ENCODE measurements at places on chromosomes 4 and X. TPM values are rescaled to one million over a fixed set of nuclear protein-coding genes. Genes with fewer than 3 reads are reported as not detected.

DNA sequence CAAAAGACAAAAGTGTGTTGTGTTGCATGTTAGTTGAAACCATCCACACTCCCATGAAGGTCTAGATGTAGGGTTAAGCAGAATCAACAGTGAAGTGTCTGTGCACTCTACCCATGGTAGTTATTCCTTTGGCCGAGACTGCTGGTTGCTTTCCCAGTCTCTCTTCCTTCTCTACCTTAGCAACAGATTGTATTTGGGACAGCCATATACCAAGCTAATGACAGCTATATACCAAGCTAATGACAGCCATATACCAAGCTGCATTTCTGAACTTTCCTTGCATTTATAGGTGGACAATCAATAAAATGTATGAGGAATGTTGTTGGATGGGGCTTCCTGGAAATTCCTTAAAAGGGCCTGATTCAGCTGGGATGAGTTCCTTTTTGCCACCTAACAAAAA is 80.5 kb upstream of the ENPEP start:
- no peak for DNase-seq

DNA sequence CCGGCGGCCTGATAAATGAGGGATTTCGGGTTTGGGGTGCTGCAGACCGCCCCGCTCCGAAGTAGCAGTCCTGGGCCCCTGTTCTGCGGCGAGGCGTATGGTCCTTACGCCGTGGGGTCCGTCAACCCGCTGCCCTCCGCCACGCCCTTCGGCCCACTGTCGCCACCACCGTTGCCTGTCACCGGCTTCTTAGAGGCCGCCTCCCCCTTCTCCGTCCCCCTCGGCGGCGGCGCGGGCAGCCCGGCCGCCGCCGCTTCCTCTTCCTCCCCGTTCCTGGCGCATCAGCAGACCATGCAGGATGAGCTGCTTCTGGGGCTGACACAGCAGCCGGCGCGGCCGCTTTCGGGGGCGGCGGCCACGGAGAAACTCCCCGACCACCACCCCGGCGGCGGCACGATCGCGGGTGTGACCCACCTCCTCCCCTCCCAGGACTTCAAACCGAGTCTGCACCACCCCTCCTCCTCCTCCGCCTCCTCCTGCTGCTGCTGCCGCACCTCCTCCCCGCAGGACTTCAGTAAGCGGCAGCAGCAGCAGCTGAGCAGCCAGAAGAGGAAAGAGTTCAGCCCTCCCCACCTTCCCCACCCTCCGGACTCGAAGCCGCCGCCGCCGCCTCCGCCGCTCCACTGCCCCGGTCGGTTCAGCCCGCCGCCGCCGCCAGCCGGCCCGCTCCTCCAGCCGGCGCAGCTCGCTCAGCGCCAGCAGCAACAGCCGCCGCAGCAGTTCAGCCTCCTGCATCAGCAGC is 549 bp downstream of the CPEB2 start:
- peak; percentile 72 for DNase-seq

- peak; percentile 46 for DNase-seq
Measured at GRCh38 chr4:121900132-121900983, 30.1 kb upstream of the BBS7 start.

- no peak for DNase-seq
Measured at GRCh38 chr4:143531380-143531779, 17.9 kb downstream of the SMARCA5 start.

- DNase-seq: no peak
Measured at GRCh38 chrX:94676285-94676684, 1002.3 kb downstream of the FAM133A start.

GRCh38 chr4:73727685-73728084 is 12.7 kb upstream of the CXCL8 start:
- DNase-seq: no peak

- DNase-seq: no peak
Measured at GRCh38 chr4:176443117-176443516, 123.4 kb downstream of the SPCS3 start.

GRCh38 chr4:6087669-6088341 is 69.6 kb upstream of the C4orf50 start:
- no peak for DNase-seq

- DNase-seq: no peak
Measured at GRCh38 chr4:169907705-169908104, 118.5 kb downstream of the MFAP3L start.

DNA sequence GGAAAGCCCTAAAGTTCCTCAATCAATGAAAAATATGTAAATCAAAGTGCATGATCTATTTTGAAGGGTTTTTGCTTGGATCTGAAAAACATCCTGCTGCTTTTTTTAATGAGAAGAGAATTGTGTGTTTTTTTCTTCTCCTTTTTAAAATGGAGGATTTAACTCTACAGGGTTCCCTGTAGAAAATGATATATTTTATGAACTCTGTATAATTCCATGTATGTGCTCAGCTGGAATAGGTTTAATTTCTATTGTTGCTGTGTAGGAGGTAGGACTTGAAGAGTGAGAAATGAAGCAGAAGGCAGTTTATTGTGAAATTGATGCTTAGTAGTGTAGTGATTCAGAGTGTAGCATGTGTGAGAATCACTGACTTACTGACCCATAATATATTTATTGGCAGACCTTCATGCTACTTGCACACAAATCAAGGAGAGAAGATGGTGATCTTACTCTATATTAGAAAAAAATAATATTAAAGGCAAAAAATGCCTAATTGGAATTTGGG is 286.8 kb upstream of the FSTL5 start:
- no peak for DNase-seq

DNA sequence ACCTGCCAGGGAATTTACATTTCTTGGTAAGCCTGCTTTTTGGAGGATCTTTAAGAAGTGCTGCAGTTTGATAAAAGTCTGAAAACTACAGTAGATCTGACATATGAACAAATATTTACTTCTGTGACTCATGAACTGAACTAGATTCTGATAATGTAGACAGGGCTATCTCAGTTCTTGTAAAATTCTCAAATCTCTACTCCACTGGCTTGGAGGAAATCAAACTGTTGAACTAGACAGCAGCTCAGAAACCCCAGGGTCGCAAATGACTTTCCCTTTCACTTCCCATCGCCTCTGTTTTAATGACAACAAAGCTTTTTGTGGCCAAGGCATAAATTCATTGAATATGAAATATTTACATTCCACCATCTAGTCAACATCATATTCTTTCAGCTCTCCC is 15.4 kb upstream of the OCIAD1 start:
- DNase-seq: no peak

DNA sequence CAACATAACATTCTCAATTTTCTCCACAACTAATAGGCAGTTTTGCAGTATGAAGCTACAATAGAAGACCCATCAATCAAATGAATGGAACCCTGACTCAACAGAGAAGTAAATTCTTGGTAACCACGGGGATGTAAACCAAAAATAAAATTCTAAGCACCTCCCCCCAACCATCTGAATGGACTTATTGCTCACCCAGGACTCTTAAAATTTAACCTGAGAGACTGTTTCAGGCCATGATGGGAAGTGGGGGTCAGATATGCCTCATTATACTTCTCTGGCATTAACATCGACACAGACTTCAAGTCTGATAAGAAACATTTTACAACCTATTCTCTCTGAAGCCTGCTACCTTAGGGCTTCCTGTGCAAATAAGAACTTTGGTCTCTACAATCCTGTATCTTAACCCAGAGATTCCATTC is 620.9 kb downstream of the TLL1 start:
- no peak for DNase-seq

- no peak for DNase-seq
Measured at GRCh38 chrX:115966920-115967319, 203.6 kb upstream of the AGTR2 start.

DNA sequence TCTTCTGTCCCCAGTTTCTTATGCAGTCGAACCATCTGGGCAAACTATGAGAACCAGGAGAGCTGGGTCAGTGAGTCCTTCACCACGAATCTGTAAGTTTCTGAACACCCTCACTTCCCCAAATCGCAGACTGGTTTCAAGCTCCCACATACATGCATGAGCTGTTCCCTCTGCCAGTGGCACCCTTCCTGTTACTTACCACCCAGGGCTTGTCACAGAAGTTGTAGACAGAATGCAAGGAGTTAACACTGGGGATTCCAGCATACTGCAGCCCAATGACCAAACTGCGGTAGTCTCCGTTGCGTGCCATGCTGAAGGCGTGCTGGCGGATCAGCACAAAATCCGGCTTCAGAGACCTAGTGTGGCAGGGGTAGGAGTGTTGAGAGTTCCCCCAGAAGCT is 14.6 kb downstream of the SYN1 start:
- no peak for DNase-seq

- no peak for DNase-seq
Measured at GRCh38 chr4:184937030-184937710, 81.1 kb upstream of the HELT start.

- DNase-seq: no peak
Measured at GRCh38 chrX:122565952-122566351, 618.1 kb upstream of the GRIA3 start.

TCEAL3 gene
- 1.4 TPM for total RNA-seq

L1CAM gene
- total RNA-seq: not detected

ABHD18 gene
- total RNA-seq: 8.8 TPM

IL9R gene
- total RNA-seq: 0.05 TPM

ADH7 gene
- not detected for total RNA-seq

XAGE1A gene
- not detected for total RNA-seq

MAGEE1 gene
- total RNA-seq: 0.33 TPM

TMSB15C gene
- total RNA-seq: 0.23 TPM

PLP1 gene
- total RNA-seq: 0.09 TPM

Measured in liver (tissue), 10 donors.